Hindlimb muscle (tissue), 1 donor: ENCODE measurements at places on chromosomes 11 and 22.

DNA sequence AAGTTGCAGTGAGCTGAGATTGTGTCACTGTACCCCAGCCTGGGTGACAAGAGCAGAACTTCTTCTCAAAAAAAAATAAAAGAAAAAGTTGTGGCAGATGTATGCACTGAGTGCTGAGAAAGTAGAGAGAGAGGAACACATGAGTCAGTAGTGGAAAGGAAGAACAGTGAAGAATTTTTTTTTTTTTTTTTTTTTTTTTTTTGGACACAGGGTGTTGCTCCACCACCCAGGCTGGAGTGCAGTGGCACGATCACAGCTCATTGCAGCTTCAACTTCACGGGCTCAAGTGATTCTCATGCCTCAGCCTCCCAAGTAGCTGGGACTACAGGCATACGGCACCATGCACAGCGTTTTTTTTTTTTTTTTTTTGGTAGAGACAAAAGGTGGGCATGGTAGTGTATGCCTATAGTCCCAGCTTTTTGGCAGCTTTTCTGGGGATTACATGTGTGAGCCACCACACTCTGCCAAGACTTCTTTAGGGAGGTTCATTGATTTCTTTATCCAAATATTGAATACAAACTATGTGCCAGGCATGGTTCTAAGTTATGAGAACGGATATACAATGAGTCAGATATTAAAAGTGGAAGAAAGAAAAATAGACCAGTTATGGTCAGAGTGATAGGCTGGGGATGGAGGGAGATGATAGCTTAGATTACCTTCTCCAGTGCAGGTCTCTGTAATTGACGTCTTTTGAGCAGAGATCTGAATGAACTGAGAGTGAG lies 62.0 kb downstream of the YAP1 start:
- DNase-seq, result no peak

- DNase-seq, result no peak
Measured at GRCh38 chr11:75239531-75240290, 863 bp upstream of the TPBGL start.

DNA sequence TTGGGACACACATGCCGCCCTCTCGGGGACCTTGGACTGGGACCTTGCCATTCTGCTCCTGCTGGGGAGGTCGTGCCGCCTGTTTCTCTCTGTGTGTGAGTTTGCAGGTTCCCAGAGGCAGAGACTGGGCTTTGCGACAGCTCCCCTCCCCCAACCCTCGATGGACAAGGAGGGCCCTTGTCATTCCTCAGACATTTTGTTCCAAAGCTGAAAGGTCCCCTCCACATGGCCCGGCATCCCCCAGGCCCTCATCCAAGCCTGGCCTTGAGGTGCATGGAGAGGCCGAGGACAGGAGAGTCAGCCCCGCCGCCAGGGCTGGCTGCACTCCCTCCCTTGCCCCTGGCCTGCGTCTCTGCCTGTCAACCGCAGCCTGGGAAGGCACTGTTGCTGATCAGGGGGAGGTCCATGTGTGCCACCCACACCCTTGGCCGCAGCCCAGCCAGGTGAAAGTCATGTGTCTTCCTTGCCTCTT lies 25.6 kb downstream of the FADS2 start:
- DNase-seq, result no peak

DNA sequence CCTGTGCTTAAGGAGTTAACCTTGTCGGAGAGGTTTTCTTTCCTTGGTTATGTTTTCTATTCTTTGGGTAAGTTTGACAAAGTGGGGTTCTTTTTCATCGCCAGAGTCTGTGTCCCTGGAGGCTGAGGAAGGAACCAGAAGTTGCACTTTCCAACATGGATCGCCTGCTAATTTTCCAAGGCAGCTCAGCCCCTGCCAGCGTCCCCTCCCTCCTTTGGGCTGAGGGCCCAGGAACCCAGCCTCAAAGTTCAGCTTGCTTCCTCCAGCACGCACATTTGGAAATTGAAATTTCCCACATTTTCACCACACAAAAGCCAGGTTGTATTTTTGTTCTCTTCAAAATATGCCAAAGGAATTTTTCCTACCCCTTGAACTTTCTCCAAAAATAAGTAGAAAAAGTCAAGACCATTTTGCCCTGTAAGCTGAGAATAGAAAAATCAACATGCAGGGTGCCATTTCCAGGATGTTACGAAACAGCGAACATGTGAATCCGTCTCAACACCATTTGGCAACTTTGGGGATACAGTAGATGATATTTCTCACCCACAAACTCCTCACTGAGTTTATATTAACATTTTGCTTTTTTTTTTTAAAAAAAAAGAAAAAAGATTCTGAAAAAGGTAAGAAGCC lies 343.5 kb downstream of the TENM4 start:
- DNase-seq, result no peak

DNA sequence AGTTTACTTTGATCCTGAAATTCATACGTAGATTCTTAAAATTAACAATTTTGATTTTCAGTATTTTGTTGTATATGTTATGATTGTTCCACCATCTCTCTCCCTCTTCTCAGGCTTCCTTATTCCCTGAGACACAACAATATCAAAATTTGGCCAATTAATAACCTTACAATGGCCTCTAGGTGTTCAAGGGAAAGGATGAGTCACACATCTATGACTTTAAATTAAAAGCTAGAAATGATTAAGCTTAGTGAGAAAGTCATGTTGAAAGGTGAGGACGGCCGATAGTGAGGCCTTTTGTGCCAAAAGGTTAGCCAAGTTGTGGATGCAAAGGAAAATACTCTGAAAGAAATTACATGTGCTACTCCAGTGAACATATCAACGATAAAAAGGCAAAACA lies 5.5 kb upstream of the OR52J3 start:
- no peak for DNase-seq

DNA sequence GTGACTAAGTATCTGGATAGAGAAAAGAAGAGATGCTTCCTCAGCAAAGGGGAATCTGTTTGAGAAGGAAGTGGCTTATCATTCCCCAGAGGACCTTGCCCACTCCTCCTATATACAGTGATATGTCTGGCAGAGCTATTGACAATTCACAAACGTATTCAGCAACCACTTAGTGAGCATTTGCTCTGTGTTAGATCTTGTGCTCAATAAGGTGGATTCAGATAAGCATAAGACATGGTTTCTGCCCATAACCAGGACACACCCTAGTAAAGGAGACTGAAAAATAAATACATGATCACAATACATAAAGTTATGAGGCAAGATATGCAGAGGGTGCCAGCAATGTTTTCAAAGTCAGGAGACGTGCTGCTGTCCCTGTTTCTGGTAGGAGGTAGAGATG lies 1.4 kb downstream of the TMEM9B start:
- no peak for DNase-seq
